ENCODE measurements at places on chromosomes 2 and 18.

DNA sequence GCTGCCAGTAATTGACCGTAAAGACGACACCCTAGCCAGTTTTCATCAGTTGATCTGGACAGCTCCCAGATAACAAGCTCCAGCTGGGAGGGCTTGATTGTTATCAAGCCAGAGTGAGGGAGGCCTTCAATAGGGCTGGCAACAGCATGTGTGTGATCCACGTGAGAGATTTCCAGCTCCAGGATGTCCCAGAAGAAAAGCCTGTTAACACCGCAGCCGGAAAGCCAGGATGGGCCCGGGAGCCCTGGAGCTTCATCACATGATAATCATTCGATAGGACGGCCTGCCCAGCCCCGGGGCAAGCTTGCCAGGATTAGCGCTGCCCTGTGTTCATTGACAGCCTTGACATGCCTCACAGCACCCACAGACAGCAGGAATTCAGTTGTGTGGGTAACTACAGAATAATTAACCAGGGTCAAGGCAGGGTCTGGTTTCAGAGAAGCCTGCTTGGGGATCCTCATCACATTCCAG lies 182.5 kb downstream of the C1D start:
- no peak for DNase-seq

DNA sequence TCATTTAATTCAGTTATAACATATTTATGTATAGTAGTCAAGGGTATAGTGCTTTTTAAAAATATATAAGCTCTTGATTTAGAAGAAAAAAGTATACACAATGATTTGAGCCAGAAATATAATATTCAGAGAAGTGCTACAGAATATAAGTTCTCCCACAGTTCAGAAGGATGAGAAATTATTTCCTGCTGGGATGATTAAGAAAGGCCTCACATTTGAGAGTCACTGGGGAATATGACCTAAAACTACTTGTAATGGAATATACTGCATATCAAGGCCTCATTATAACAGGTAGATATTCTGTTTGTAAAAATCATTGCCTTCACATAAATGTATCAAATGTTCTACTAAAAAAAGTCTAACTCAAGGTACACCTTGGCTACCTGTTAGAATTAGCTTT lies 203.5 kb downstream of the MBD2 start:
- no peak for DNase-seq

DNA sequence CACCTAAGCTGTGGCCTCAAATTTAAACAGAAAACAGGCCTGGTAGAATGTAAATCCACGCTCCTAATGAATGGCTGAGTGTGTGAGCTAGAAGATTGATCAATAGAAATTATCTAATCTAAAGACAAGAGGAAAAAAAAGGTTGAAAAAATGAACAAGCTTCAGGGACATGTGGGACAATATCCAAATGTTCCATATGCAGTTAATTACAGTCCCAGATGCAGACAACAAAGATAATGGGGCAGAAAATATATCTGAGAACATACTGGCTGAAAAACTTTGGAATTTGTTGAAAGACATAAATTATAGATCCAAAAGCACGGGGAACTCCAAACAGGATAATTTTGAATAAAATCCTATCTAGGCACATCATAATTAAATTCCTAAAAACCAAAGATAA lies 186.7 kb upstream of the SIX2 start:
- no peak for DNase-seq

GRCh38 chr2:70901227-70902066 lies 34.3 kb upstream of the ATP6V1B1 start:
- peak; percentile 31 for DNase-seq
